Activated CD8-positive, alpha-beta memory T cell treated with anti-CD3 and anti-CD28 coated beads for 1 hour (primary cell): ENCODE measurements at places on chromosomes 7 and 10.

DNA sequence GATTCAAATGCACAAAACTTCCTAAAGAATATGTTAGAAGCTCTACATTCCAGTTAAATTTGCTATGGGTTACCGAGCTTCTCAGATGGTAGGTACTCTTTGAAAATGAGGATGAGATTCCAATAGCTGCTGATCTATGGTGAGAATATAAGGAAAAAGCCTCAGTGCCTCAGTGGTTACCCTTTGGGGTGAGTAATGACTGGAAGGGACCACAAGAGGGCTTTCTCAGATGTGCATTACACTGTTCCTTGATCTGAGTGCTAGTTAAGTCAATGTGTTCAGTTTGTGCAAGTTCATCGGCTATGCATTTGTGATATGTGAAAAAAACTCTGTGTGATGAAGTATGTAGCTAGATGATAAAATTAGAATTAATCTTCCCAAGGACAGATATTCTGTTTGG, 3.5 kb downstream of the NRCAM start:
- no peak for DNase-seq

GRCh38 chr7:121831351-121831750, 41.6 kb upstream of the PTPRZ1 start:
- DNase-seq, result no peak

DNA sequence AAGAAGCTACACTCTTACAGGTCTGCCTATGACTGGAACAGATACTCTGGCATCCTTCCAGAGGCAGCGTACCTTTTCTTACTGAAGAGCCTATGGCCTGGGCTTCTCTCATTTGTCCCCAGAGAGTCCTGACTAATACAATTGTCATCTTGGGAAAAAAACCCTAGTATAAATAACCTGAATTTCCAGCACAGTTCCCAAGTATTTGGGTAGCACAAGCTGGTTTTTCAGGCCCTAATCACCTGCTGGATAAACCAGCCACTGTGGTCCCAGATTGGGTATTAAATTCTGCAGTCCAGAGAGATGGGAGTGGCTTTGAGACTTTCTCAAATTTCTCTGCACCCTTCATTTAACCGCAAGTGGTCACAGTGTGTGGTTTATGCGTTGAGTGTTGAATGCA, 186.8 kb upstream of the NEBL start:
- DNase-seq, result no peak

- DNase-seq, result no peak
Measured at GRCh38 chr10:108424656-108425055, 1260.2 kb upstream of the SORCS1 start.

DNA sequence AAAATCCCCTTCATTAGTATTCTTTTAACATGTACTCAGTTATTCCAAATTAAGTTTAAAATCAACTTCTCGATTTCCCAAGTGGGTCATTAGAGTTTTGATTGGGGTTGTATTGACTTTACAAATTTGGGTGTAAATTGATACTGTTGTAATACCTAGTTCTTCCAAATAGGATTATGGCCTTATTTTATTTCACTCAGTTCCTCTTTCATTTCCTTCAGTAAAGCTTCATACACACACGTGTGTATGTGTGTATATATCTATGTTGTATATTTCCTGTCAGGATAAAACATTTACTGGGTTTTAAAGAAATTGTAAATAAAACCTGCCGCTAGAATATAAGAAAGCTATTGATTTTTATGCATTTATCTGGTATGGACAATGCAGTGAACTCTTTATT, 15.9 kb downstream of the YME1L1 start:
- DNase-seq, result no peak

DNA sequence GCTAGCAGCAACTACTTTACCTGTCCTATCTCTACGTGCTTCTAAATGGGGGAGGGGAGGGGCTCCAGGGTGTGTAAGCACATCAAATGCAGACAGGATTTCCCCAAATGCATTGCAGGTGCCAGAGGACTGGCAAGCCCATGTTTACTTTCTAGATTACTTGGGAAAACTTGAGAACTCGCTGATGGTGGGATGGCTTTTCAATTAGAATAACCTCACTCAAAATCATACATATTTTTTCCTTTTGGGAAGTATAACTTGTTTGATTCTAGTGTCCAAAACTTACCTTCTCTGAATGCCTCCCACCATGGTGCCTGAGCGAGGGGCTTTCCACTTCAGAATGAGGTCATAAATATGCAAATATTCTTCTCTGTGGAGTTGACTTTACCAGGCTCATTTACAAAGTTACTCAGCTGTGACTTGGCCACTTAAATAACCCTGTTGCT, 191.3 kb upstream of the RHOBTB1 start:
- DNase-seq, result no peak

DNA sequence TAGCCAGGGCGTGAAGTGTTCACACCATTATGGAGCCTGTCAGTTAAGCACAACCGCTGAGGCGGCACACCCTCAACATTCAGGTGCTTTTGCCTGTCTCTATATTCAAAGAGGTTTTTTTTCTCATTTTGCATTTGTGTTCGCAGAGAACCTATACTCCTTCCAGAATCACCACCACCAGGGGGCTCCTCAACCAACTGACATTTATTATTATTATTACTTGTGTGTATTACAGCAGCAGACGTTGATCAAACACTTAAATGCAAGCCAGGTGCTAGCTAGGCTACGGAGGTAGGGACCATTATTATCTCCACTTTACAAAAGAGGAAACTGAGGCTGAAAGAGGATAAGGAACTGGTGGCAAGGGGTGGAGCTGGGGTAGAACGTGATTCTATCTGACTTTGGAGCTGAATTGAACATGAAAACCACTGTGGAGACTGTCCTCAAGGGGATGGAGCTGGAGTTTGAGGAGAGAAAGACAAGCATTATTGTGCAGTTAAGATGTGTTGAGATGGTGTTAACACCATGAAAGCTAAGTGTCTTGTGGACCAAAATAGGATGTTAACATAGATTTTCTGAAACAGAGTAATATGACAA, 133.8 kb upstream of the PLXNA4 start:
- DNase-seq, result no peak

GRCh38 chr10:120891365-120891764, 40.2 kb downstream of the WDR11 start:
- DNase-seq, result no peak

- no peak for DNase-seq
Measured at GRCh38 chr10:17028798-17029197, 100.8 kb downstream of the CUBN start.

GRCh38 chr10:117175215-117175900, 21.9 kb upstream of the KCNK18 start:
- no peak for DNase-seq

DNA sequence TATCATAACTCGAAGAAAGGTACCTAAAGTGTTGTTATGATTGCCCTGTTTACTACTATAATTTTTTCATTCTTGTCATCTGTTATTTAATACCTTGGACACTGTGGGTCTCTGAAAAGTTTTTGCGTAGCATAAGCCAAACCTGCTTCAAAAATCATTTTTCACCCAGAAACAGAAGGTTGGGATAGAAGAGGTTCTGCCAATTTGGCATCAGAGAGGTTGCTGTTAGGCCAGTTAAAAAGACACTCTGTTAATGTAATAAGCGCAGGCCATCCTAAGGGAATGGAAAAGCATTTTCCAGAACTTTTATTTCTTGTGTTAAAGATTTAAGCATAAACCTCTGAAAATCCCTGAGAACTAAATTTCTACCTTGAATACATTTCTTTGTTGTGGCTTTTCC, 212.2 kb downstream of the BMPER start:
- DNase-seq, result no peak

GRCh38 chr7:128014811-128015210, 16.4 kb downstream of the LRRC4 start:
- DNase-seq, result no peak

- no peak for DNase-seq
Measured at GRCh38 chr10:122286867-122287266, 15.8 kb downstream of the BTBD16 start.

DNA sequence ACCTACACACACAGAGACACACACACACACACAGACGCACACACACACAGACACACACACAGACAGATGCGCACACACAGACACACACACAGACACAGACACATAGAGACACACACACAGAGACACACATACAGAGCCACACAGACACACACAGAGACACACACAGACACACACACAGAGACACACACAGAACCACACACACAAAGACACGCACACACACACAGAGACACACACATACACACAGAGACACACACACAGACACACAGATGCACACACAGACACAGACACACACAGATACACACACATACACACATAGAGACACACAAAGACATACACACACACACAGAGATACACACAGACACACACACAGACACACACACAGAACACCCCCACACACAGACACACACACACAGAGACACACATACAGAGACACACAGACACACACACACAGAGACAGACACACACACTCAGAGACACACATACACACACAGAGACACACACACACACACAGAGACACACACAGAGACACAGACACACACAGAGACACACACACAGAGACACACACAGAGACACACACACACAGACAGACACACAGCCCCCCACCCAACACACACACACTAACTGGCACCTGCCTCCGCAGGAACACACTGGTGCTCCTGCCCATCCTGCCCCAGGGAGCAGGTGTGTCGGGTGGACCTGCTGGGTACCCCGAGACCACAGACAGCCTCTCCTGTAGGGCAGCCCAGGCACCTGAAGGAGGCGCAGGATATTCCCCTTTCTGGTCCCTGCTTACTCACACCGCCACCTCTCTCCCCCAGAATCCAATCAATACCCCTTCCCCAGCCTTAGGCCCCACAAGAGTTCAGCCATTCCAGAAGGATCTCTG, 5.4 kb upstream of the FZD9 start:
- DNase-seq, result no peak

DNA sequence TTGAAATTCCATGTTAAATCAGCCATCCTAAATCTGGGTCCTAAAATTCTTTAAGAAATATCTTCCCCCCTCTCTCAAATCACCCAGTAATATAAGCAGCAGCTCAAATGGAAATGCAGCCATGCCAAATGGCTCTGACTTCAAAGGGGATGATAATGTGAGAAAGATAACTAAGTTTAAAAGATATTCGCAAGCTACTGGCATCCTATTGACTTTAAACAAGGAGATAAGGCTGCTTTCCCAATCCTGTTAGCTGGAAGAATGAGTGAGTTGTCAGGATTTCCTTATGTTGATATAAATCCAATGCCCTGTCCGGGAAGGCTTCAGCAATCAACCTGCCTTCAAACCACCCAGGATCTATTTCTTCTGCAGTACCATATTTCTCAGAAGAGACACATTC, 172.0 kb downstream of the FANK1 start:
- no peak for DNase-seq

DNA sequence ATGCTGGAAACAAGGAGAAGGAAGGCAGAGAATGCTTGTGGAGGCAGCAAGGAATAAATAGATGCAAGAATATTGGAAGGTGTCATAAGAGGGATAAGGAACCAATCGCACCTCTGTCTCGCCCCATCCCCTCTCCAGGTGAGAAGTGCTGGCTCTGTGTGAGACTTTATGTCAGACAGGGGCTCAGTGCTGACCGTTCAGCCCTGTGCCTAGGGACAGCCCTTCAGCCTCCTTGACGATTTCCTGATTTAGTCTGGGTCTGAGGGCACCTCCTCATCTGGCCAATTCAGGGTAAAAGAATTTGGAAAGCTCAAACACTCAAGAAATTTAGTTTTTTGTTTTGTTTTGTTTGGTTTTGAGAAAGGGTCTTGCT, 54.9 kb downstream of the FAM241B start:
- no peak for DNase-seq

GRCh38 chr10:27759483-27760272, 14.1 kb upstream of the MKX start:
- DNase-seq, result no peak

GRCh38 chr7:1054438-1054837, 10.1 kb downstream of the GPR146 start:
- no peak for DNase-seq

DNA sequence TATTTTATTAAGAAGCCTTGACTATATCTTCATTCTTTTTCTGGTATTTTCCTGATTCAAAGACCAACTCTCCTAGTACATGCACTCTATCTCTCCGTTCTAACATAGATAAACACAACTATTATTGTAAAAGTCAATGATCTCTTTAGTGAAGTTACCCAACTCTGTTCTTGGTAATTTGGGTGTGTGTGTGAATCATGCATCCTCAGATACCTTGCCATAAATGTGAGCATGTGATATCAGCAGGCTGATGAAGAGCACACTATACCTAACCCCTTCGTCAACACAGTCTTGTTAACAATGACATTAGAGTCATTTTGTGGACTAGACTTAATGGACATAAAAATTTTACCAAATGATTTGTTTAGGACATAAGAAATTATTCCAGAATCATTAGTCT, 1122.1 kb downstream of the XPNPEP1 start:
- DNase-seq, result no peak

- no peak for DNase-seq
Measured at GRCh38 chr10:97224483-97225435, 39.0 kb upstream of the SLIT1 start.

DNA sequence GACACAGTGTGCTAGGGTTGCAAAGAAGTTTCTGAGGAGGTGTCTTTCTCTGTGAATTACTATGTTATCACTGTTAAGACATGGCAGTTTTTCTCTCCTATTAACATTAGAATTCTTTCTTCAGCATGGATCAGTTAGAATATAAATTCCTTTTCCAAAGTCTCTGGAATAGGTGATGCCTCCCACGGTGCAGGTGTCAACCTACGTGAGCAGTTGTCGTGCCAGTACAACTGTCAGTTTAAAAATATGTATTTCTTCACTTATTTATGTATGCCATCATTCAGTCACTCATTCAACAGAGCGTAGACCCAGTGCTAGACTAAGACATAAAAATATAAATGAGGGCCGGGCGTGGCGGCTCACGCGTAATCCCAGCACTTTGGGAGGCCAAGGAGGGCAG, 83.5 kb downstream of the TACC2 start:
- DNase-seq, result no peak

GRCh38 chr10:132163278-132163765, 23.4 kb upstream of the DPYSL4 start:
- DNase-seq, result no peak

- DNase-seq, result no peak
Measured at GRCh38 chr10:4067531-4067930, 282.5 kb upstream of the KLF6 start.

- no peak for DNase-seq
Measured at GRCh38 chr7:91019686-91020385, 244.4 kb upstream of the FZD1 start.

DNA sequence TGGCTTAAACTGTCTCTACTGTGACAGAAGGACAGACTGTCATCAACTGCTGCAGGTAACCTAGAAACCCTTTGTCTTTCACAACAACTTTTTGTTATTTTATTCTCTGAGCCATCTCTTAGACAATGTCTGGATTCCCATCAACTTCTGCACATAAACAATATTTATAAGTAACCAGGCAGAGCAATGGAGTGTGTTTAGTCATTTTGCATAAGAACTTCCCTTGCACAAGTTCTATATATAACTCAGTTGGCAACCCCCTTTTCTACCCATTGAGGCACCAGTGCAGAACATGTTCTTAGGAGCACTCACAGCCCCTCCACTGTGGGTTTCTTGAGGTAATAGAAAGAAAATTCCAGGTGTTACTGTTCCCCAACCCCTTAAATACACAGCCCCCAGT, 65.0 kb upstream of the IL6 start:
- no peak for DNase-seq
